Psoas muscle (tissue), 8 donors: ENCODE measurements at places on chromosomes 2 and 18. TPM values are rescaled to one million over a fixed set of nuclear protein-coding genes. Genes with fewer than 3 reads are reported as not detected.

DNA sequence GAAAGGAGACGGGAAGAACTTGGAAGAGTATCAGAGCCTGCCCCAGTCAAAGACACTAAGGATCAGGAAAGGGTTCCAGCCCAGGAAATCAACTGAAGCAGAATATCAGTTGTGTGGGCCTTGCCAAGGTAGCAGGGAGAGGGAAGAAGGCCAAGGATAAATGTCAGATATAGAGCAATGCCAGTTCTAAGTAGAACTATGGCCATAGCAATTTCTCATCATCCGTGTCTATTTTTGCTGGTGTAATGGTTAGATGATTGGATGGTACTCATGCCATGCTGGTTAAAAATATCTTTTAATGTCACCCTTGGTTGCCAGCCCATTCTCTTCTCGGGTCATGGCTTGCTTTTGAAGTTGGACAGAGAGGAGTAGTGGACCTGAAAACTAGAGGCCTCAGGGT lies 41.9 kb downstream of the MAIP1 start:
- H3K36me3 ChIP-seq: no peaks in the 10 kb centered on the region
- no peak overlapping the region for H3K4me3 ChIP-seq
- no peak for DNase-seq
- peak overlapping the region; percentile 55 for H3K27ac ChIP-seq
- no peaks in the 10 kb centered on the region for H3K27me3 ChIP-seq

The ARHGAP25 gene
- total RNA-seq: 4.8 TPM

DNA sequence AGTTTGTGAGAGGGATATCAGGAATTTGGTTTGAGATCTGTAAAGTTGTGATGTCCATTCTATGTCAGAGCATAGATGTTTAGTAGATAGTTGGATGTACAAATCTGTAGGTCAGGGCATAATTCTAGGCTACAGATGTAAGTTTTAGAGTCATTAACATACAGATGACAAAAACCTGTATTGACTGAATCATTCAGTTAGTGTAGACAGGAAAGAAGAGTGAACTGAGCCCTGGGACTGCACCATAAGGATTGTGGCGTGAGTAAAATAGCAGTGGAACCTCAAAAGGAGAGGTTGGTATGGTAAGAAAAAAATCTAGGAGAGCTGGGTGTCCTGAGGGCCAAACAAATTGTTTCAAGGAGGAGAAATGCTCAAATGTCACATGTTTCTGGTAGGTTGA lies 73.1 kb upstream of the RPRM start:
- H3K27me3 ChIP-seq: no peaks in the 10 kb centered on the region
- DNase-seq: no peak
- no peaks in the 10 kb centered on the region for H3K4me1 ChIP-seq
- H3K36me3 ChIP-seq: no peaks in the 10 kb centered on the region
- no peak overlapping the region for H3K4me3 ChIP-seq
- no peak overlapping the region for H3K27ac ChIP-seq

DNA sequence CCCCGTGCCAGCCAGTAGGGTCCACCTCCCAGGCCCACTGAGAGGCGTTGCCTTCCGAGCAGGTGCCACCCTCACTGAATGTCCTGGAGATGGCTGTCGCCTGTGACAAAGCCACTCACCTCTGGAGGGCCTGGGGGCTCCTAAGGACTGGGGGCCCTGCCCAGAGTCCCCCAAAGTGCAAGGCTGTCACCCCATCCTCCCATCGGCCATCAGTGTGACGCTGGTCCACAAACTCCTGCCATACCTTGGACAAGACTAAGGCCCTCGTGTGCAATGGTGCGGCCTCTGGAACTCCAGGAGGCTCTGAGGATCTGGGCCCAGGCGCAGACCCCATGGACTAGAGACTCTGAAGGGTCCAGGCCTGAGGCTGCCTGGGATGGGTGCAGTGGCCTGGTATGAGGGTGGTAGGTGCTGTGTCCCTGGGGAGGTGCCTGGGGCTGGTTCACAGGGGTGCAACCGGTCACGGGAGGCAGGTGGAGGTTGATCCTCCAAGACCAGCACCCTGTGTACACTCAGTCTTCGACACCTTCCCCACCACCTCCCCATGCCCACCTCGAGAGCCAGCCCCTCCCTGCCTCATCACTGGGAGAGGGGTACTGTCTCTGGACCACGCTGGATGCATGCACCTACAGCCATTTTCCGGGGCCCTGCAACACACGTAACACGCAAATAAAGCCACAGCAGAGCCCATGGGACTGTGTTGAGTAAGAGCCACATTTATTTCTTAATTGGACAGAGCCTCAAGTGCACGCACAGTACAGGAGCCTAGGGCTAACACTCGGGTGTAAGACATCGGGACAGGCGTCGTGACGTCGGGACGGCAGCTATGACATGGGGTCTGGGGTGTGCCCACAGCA lies 21.6 kb downstream of the AQP12A start:
- peaks cover 4% of the 10 kb centered on the region for H3K27me3 ChIP-seq
- peak; percentile 1 for DNase-seq
- no peaks in the 10 kb centered on the region for H3K36me3 ChIP-seq
- no peak overlapping the region for H3K4me3 ChIP-seq
- no peak overlapping the region for H3K27ac ChIP-seq

DNA sequence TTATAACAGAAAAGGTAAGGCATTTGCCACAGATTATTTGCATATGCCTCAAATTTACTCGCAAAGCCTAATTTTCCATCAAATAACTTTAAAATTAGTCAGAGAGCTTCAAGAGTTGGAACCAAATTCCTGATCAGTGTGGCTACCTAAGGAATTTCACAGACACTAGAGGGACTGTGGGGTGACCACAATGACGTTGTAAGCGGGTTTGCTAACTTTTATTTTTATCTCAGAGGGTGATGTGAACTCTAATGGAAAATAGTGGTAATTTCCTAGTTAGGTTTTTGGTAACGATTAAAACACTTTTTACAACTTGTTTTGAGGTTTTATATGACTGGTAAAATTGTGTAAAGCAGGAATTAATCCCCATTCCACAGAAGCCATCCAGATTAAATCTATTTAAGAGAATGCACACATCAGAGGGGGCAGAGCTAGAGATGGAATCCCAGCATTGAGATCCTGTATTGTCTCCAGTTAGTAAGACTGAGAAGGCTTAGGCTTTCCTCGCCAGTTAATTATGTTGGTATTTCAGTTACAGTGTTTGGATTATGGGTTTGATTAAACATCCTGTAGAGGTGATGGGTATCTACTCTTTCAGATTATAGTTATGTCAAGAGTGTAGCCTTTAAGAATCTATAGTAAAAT lies 129.0 kb downstream of the GPD2 start:
- H3K27ac ChIP-seq: no peak overlapping the region
- H3K4me3 ChIP-seq: no peak overlapping the region
- DNase-seq: no peak
- no peaks in the 10 kb centered on the region for H3K27me3 ChIP-seq
- H3K4me1 ChIP-seq: peaks cover 11% of the 10 kb centered on the region
- peaks cover 4% of the 10 kb centered on the region for H3K36me3 ChIP-seq

The MAPK4 gene
- 1.4 TPM for total RNA-seq
